ENCODE measurements at places on chromosomes 16 and 17.
A peak's percentile ranks its signal among the peaks of the same experiment; 100 is the strongest.

DNA sequence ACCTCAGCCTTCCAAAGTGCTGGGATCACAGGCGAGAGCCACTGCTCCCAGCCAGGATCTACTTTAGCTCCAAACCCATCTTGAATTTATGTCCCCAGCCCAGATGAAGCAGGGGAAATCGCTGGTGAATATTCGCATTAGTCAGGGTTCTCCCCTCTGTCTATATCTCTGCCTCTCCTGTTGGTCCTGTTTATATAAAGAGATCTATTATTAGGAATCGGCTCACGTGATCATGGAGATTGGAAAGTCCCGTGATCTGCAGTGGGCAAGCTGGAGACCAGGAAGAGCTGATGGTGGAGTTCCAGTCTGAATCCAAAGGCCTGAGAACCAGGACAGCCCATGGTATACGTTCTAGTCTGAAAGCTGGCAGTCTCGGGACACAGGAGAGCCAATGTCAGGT lies 382.8 kb downstream of the SEC14L1 start:
- DNase-seq: no peak

DNA sequence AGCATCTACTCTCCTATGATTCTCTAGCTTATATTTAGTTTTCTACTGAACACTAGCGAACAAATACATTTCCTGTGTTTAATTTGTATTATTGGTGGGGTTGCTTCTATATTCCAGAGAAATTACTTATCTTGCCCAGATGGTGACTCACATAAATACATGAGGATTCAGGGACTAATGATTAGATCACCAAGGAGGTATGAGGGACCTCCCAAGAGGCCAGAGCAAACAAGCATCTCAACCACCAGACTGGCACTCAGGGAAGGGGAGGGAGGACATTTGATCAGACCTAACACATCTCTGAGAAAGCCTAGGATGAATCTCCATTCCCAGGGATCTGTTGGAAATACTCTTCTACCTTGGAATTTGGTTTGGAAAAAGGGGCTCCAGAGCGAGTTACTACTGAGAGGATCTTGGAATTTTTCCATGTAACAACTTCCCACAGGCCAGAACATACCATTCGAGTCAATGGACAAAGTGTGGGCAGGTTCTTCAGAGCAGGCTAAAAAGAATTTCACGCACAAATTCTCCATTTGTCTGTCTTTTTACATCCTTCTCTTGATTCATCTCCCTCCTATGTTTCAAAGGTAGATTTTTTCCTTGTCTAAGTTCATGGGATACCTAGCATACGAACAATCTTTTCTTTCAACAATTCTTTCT lies 262.6 kb upstream of the MYOCD start:
- DNase-seq: no peak

GRCh38 chr17:44004077-44004760 lies at the start of gene NAGS:
TSS of gene NAGS (plus strand) at chr17:44004622. CDS start at chr17:44004664, 42 bp downstream.
- peak; percentile 71 for DNase-seq

DNA sequence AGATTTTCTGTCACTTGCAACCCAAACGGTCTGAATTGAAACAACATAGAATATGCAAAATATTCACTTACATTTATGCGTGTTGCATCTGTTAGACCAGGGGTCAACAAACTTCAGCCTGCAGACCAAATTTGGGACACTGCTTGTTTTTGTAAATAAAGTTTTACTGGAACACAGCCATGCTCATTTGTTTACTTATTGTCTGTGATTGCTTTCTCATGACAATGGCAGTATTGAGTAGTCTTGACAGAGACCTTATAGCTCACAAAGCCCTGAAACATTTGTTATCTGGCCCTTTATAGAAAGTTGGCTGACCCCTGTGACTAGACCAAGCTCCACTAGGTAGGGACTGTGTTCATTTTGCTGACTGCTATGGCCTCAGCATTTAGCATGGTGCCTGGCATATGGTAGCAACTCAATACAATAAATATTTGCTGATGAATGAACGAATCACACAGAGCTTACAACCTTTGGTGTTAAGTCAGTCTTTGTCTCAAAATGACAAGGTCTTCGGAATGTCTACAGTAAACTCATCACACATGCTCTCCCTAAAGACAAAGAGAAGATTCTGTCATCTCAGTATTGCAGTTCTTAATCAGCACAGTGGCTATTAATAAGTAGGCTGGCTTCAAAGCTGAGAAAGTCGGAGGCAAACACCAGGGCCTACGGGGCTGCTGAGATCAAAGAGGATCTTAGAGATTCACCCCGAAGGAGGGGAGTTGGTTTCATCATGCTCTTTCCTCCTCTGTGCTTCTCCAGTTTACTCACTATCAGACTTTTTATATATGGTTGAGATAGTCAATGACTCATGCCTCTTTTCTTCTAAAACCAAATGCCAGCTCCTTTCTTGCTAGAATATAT lies 95.2 kb upstream of the AXIN2 start:
- no peak for DNase-seq

GRCh38 chr17:14334276-14334840 lies 33.5 kb downstream of the HS3ST3B1 start:
- DNase-seq: no peak

Data from GM23338 (cell line).